ENCODE measurements at places on chromosomes 7 and 10. TPM values are rescaled to one million over a fixed set of nuclear protein-coding genes. Genes with fewer than 3 reads are reported as not detected.
A peak's percentile ranks its signal among the peaks of the same experiment; 100 is the strongest.

ANKRD1 gene
- not detected for total RNA-seq

SPDYE2B gene
- total RNA-seq, result not detected

SLC13A1 gene
- total RNA-seq, result not detected

SPDYE8 gene
- not detected for total RNA-seq

AUTS2 gene
- 101 TPM for total RNA-seq

CAV2 gene
- 6.4 TPM for total RNA-seq

OR6V1 gene
- not detected for total RNA-seq

DNA sequence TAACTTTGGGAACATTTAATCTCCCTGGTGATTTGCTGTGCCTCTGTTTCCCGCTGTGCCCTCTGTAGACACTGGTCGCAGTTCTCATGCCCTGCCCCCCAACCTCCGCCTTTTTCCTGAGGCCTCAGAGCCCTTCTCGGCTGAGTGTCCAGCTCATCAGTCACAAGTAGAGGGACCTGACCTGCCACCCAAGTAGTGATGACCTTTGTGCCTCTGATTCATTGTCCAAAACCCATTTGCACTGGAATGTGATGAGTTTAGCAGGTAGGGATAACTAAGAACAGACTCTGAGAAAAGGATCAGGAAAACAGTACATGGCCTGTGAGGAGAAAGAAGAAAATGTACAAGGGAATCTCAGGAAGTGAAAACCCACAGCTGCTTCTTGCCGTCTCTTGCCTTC lies 58.8 kb downstream of the LANCL2 start:
- DNase-seq, result no peak

GRCh38 chr7:77430927-77431326 lies 14.8 kb upstream of the GSAP start:
- no peak for DNase-seq

- DNase-seq, result no peak
Observed at GRCh38 chr10:84845628-84846261, 517.4 kb downstream of the CCSER2 start.

- DNase-seq, result no peak
Observed at GRCh38 chr7:149284343-149284742, 22.3 kb downstream of the ZNF783 start.

DNA sequence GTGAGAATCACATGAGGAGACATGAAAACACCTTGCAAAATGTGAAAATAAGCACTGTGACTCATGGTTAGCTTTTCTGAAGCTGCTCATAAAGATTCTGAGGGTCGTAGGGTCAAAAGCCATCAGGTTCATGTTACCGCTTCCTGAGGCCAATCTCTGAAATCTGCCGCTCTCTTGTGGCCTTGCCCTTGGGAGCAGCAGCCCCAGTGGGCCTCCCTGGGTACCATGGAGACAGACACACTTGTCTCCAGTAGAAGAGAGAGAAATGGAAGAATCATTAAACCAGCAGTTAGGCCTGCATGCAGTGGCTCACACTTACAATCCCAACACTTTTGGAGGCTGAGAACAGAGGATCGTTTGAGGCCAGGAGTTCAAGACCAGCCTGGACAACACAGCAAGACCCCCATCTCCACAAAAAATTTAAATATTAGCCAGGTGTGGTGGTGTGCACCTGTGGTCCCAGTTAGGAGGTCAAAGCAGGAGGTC lies 42.8 kb downstream of the NIPSNAP2 start:
- DNase-seq, result no peak

DNA sequence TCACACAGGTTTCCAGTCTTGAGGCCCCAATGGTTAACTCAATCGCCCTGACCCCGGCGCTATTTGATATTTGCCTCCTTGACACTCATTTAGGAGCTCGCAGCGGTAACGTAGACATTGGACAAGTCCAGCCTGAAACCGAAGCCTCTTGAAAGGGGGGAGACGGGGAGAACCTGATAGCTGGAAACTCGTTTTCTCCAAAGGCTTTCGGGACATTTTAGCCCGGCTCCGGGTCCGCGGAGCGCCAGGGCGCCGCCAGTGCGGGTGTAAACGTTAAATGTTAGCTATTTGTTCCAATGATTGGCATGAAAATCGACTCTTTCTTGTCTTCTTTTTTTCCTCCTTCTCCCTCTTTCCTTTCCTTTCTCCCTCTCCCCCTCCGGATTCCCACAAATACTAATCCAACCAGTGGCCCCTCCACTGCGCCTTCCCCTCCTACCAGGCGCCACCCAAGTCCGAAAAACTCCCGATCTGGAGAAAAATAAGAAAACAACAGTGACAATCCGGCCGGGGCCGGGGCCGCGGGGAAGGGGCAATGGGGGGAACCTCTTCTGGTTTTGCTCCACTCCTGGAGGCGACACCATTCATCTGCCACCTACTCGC lies 17.2 kb upstream of the GATA3 start:
- peak; percentile 52 for DNase-seq

GRCh38 chr10:44966816-44967509 lies 7.4 kb downstream of the RASSF4 start:
- DNase-seq, result no peak

DNA sequence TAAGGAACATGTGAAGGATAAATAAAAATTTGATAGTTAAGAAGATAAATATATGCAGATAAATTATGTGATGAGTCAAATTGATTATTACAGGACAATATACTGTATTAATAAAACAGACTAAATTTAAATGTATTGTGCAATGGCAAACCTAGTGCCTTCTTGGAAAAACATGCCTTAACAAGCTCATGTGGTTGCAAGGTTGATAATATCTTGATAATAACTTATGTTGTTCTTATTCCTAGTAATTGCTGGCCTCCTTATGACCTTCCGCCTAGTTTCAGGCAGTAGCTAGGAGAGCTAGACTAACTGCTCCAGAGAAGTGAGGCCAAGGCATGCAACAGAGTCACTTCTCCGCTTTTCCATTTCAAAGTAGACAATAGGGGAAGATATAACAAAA lies 7.6 kb upstream of the RAB11FIP2 start:
- no peak for DNase-seq

- DNase-seq, result no peak
Observed at GRCh38 chr10:21174715-21175495, 277.8 kb upstream of the NEBL start.

GRCh38 chr7:94323844-94324243 lies 70.9 kb upstream of the COL1A2 start:
- no peak for DNase-seq

- no peak for DNase-seq
Observed at GRCh38 chr7:91330191-91330808, 66.1 kb downstream of the FZD1 start.

- DNase-seq, result no peak
Observed at GRCh38 chr10:94240901-94241300, 121.8 kb downstream of the NOC3L start.

DNA sequence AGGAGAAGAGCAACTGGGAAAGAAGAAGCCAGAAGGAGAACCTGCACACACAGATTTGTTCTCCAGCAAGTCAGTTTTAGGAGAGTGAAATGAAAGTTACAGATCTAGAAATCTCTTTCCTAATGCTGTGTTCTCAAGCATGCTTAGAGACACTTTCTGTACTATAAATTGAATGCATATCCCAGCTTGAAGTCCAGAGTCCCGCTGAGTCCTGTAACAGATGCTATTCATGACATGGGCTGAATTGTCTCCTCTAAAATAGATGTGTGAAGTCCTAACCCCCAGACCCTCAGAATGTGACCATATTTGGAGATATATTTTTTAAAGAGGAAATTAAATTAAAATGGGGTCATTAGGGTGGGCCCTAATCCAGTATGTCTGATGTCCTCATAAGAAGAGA lies 46.9 kb upstream of the GJD4 start:
- DNase-seq, result no peak

DNA sequence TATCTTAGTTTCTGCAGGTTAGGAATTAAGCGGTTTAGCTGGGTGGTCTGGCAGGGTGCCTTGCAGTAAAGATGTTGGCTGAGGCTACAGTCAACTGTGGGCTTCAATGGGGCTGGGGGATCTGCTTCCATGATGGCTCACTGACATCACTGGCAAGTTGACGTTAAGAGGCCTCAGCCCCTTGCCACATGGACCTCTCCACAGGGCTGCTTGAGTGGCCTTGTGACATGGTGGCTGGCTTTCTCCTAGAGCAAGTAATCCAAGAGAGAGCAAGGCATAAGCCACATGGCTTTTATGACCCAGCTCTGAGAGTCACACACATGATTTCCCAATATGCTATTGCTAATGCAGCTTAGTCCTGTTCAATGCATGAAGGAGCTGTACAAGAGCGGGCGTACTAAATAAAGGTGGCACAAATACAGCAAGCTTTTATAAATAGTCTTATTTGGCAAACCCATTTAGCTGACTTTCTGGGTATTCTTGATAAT lies 109.1 kb downstream of the SEPTIN7 start:
- no peak for DNase-seq

GRCh38 chr7:102258749-102259107 lies 27.9 kb upstream of the SH2B2 start:
- DNase-seq, result no peak

- DNase-seq, result no peak
Observed at GRCh38 chr10:69885379-69886013, 83.8 kb downstream of the COL13A1 start.

DNA sequence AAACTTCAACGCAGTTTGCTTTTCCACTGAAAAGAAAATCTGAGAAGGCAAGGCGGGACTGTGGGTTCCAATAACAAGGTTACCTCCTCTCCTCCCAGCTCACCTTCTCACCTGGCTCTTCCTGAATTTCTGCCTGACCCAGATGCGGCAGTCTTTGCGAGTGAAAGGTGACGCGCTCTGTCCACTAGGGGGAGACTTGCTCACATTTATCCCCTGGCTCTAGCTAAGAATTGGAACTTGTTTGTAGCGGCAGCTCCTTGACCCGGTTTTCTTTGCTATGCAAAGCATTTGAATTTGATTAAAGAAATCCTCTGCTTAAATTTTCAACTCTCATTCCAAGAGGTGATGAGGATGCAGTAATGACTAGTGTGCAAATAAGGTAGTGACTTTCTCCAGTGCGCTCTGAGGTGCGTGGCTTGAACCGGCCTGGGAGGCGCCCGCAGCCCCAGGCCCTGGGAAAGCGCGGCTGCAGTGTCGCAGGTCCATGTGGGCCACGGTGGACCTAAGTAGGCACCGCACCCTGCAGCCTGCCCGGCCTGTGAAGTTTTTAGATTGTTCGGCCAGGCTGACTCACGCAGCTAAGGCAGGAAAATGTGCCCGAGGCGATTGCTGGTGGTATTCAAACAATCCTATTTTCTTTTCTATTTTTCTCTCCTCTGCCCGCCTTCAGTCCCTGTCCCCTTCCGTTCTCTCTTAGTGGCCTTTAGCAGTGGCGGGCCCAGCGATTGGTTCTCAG lies 336.9 kb upstream of the NPSR1 start:
- peak; percentile 49 for DNase-seq

Measured in H1 (cell line).